ENCODE measurements at places on chromosomes 1 and 21.

- no peak for DNase-seq
Measured at GRCh38 chr21:43717967-43718871, 710 bp upstream of the PDXK start.

DNA sequence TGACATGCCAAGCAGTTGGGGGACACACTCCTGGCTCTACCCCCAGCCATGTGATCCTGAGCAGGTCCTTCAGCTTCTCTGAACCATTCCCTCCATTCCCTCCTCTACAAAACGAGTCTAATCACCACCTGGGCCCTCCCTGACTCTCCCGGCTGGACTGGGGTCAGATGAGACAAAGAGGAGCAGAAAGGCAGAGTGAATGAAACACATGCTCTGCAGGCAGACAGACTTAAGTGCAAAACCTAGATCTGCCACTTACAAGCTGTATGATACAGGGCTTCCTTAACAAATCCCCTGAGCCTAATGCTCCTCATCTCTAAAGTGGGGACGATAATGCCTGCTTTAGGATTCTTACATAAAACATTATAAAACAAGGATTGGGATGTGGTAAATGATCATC, 17.3 kb downstream of the RIMS3 start:
- no peak for DNase-seq

- peak; percentile 37 for DNase-seq
Measured at GRCh38 chr1:42730988-42731387, 9.0 kb downstream of the CLDN19 start.

DNA sequence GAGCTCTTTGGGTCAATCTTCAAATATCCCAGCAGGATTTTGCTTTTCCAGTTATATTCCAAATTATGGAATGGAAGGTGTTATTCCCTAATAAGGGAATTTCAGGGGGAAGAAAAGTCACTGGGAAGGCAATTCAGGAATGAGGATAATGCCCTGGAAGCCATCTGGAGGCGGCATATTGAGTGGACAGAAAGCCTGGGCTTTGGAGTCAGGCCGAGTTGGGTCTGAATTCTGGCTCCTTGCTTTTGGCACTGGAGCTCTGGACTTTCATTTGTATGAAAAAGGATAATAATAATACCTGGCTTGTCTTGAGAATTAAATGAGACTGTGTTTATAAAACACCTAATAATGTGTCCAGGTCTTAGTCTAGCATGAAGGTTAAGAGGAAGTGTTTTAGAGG, 16.5 kb downstream of the GREM2 start:
- DNase-seq: no peak

- no peak for DNase-seq
Measured at GRCh38 chr1:98201666-98202081, 280.8 kb upstream of the DPYD start.

DNA sequence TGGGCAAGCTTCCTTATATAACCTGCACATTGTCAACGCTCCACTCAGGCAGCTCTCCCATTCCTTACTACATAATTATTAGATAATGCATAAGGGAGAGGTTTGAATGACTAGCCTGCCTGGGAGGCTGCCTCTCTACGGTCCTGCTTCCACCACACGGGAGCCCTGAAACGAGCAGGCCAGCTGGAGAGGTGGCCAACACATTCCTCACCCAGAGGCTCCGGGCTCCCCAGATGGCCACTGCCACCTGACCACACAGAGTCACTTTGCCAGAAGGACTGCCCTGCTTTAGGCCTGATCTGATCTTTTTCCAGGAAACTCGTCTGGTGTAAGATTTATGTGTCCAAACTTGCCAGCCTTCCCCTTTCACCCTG, 27.9 kb downstream of the HIVEP3 start:
- no peak for DNase-seq

GRCh38 chr1:223763251-223763650, 50.9 kb downstream of the CAPN2 start:
- no peak for DNase-seq

DNA sequence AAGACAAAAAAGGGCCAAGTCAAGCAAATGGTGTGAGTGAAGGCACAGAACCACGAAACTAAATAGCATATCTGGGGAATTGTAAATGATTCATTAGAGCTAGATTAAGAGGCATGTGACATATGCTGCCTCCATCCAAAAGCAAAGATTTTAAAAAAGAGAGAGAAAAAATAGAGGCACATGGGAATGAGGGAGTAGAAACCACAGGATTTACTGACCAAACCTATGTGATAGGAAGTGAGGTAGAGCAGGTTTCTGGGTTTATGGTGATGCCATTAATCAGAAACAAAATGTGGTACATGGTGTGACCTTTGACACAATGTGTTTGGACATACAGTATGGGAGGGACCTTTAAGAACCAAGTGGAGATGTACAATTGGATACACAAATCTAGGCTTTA, 13.6 kb downstream of the C1orf52 start:
- DNase-seq: no peak

DNA sequence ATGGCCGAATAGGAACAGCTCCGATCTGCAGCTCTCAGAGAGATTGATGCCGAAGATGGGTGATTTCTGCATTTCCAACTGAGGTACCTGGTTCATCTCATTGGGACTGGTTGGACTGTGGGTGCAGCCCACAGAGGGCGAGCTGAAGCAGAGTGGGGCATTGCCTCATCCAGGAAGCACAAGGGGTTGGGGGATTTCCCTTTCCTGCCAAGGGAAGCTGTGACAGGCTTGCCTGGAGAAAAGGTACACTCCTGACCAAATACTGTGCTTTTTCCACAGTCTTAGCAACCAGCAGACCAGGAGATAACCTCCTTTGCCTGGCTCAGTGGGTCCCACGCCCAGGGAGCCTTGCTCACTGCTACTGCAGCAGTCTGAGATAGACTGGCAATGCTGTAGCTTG, 66.9 kb downstream of the HSD3B1 start:
- no peak for DNase-seq

GRCh38 chr1:228363686-228364067, 43.0 kb downstream of the TRIM11 start:
- no peak for DNase-seq

DNA sequence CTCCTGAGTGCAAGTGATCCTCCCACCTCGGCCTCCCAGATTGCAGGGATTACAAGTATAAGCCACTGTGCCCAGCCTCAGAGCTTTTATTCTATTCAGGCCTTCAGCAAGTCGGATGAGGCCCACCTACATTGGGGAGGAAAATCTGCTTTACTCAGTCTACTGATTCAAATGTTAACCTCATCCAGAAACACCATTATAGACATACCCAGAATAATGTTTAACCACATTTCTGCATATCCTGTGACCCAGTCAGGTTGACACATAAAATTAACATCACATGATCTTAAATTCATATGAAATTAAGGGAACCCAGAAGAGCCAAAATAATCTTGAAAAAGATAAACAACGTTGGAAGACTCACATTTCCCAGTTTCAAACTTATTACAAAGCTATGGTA, 14.9 kb downstream of the IL20 start:
- DNase-seq: no peak

GRCh38 chr1:154456631-154457030, 45.4 kb upstream of the TDRD10 start:
- no peak for DNase-seq

DNA sequence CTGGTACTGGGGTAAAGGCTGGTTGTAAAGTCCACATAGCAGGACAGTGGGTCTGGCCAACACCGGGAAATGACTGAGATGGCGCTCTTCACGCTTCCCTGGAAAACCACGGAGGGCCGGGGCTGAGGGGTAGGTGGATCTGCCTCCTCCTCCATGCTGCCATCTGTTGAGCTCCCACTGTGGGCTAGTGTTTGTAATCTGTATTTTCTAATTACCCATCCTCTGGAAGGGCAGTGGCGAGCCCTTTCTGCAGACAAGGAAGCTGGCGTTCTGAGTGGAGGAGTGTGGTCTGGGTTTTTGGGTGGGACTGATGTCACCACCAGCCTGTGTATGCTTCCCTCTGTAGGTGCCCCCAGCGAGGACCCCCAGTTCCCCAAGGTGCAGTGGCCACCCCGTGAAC, 34.1 kb upstream of the LHX4 start:
- DNase-seq: no peak

DNA sequence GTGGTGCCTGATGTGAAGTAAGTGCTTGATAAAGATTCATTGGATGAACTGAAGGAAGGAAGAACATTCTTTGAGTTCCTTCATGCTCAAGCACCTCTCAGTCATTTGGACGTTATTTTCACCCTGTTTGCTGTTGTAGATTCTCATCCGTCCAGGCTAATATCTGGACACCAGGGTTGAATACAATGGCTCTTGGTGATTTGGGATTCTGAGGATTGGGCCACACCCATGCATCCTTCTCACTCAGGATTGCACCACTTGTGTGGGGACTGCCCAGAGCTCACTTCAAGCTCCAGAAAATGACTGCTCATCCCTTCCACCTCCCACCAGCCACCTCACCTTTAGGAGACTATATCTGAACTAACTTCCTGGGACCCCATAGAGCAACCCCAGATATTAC, 117.1 kb upstream of the IPO9 start:
- DNase-seq: no peak
